ENCODE measurements at places on chromosomes 13 and 19.

DNA sequence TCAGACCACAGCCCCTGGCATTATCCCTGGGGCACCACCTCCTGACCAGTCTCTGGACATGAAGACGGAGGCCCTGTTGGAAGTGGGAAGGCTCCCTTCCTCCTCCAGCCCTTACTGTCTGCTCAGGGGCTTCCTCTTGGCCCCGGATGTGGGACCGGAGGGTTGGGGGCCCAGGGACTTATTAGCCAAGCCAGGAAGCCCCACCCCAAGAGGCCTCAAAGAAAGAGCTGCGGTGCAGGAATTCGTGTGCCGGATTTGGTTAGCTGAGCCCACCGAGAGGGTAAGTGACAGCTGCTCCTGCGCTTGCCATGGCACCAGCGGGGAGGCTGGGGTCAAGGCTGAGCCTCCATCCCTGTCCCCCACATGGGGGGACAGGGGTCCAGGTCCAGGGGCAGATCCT lies at the start of gene RETN:
TSS of gene RETN (plus strand) at position 208 of the 400 bp plus-strand sequence. CDS start 278 bp downstream, outside the sequence.
- DNase-seq: no peak

DNA sequence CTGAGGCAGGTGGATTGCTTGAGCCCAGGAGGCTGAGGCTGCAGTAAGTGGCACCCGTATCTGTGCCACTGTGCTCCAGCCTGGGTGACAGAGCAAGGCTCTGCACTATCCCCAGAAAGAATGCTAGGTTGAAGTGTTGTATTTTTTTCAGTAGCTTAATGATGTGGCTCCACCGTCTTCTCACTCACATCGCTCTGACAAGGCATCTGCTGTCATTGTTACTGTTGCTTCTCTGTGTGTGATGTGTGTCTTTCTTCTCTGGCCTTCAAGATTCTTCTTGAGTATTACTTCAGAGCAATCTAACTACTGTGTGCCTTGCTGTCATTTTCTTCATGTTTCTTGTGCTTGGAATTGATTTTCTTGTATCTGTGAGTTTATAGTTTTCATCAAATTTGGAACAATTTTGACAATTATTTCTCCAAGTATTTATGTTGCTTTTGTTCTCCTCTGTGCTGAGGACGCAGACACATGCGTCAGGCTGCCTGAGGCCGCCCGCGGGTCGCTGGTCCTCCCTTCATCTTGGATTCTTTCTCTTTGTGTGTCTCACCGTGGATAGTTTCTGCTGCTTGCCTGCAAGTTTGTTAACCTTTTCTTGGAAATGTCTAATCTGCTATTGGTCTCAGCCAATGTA lies 10.8 kb downstream of the ADPRHL1 start:
- DNase-seq: no peak

GRCh38 chr19:29673451-29674371 lies 8.4 kb downstream of the PLEKHF1 start:
- no peak for DNase-seq

DNA sequence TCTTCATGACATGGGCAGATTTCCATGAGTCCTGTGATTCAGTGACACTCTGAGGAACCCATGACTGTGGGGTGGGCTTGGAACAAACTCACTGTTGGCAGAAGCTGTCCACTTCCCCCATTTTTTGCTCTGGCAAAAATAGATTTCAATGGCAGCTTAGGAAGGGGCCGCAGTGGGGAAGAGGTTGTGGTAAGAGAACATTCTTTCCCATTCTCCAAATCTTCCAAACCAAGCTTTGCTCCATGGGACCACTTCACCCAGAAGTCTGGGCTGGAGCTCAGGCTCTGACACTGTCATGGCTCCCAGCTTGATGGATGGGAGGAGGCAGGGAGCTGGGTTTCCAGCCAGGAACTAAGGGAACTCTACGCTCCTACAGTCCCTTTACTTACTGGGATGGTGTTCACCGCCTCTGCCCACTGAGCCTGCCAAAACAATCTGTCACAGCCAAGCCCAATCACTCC lies 24.9 kb upstream of the MEDAG start:
- no peak for DNase-seq

DNA sequence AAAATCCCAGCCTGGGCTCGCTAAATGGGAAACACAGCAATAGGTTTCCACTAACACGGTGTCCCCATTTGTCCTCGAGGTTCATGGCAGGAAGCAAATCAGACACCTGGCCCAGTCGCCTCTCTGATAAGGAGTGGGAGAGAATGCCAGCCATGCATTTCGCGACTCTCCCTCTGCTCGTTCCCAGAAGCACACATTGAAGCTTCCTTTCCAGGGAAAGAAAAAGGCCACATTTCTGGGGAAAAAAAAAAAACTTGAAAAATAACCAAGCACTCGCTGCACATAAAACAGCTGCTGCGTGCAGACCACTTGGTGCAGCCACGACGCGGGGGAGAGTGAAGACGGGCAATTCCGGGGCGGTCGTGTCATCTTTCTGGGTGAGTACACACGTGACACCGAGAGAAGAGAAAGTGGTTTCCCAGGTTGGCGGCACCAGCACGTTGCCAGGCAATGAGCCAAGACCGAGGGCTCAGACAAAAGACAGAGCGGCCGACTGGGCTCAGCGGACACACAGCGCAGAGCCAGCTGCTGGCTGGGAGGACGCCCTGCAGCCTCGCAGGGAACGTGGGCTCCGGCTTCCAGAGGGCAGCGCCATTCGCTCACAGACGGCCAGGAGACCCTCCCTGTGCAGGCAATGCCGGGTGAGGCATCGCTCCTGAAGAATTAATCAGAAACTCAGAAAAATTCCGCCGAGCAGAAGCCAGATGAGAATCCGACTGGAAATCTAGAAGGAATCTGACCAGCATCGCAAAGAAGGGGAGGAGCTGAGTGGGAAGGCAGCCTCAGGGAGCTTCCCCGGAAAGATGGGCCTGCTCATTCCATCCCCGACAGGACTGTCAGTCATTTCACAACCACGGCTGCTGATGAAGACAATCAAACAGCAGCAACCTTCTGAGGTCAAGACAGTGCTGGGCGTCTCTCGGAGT lies 83.2 kb upstream of the IRS2 start:
- DNase-seq: peak; percentile 96

- DNase-seq: no peak
These were observed 86.1 kb downstream of the EDNRB start for GRCh38 chr13:77832339-77833100.

DNA sequence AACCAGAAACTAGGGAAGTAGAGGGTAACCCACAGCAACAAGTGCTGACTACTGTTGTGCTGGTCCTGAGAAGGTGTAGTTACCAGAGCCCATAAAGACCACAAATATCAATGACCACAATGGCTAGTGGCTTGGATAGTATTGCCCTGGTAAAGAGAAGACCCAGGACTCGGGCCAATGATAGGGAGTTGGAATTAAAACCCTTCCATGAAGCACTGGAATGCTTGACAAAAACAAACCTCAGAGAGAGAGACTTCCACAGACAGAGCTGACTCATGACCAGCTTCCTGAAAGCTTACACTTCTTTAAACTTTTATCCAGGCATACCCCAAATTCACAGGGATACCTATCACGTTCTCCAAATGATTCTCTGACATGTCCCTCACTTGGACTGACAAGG lies 60.5 kb downstream of the WDR87 start:
- DNase-seq: no peak

DNA sequence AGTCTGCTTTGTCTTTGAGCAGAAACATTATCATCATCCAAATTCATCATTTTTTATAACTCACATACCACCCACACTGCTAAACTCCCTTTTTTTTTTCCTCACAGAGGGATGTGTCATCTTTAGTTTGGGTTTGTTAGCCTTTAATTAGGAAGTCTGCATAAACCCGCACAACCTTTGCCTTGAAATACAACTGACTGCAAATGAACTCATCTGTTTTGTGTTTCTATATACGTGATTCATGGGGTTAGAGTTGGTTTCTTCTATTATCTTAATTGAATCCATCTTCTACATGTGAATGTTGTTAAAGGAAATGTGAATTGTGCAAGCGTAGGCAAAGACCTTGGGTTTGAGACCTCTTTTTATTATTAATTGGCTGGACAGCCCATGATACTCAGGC lies 102.7 kb downstream of the SLAIN1 start:
- no peak for DNase-seq

GRCh38 chr19:498511-498891 lies 2.2 kb downstream of the MADCAM1 start:
- no peak for DNase-seq

- peak; percentile 42 for DNase-seq
These were observed 1.3 kb upstream of the BSG start for GRCh38 chr19:570937-571565.

DNA sequence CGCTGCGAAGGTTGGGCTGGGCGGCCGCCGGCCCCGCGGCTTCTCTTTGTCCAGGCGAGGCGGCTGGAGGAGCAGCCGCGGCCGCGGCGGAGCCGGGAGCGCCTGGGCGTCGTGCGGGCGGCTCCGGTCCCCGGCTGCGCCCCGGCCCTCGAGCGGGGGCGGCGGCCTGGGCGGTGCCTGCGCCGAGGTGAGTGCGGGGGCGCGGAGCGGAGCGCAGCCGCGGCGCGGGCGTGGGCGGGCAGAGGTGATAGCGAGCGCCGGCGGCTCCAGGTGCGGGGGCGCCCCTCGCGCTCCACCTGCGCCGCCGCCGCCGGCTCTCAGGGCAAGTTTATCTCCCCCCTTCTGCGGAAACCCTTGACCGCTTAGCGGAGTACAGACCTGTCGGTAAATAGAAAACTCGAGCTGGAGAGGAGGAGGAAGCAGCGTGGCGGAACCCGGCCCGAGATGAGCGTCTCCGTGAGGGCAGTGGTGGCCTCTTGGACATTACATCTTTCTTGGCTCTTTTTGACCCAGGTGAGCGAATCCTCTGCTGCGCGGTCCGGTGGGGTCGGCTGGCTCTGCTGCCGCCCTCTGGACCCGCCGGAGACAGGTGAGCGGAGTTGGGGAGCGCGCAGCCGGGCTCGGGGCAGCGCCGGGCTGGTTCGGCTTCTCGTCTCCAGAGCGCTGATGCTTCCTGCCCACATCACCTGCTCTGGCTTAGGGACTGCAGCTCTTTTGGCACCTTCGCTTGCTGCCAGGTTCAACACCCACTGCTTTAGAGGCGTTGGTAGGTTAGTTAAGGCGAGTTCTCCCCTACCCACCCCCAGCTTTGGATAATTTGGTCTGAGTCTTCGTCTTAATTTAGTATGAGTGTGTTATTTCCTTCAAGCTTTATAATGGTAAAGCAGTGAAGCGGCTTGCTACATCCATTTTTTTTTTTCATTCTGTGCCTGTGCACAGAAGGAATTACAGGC lies at the start of gene MTUS2:
TSS of gene MTUS2 (plus strand) at position 241 of the 953 bp plus-strand sequence.
- DNase-seq: peak; percentile 5
